ENCODE measurements at places on chromosomes 1 and 21.

DNA sequence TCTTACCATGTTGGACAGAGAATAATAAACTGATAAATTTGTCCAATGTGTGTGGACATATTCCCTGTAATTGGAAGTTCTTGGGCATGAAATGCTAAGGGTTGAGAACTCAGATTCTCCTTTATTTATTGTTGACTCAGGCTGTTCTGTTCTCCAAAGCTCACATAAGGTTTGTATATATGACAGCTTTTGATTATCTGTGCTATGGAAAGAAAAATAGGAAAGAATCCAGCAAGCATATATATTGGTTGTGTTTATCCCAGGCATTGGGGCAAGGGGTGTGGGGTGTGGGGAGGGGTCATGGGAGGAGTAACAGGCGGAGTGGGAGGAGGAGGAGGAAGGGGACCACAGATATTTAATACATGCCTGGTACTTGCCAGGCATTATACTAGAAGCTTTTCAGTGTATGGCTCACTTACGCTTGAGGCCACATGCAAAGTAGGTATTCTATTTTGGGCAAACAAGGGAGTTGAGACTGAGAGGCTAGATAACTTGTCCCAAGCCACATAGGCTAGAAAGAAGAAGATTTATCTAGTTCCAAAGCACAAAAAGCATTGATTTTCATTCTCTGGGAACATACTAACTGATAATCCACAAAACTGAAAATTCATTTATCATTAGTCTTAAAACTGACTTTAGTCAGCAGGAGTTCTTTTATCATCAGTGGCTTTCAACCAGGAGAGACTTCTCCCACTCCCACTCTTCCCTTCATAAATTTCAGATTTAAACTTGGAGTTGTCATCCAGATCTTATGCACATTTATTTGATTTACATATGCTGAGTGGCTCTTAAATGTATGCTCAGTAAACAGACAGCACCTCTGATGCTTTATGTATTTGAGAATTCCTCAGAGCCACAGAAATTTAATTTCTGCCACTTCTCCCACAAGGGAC lies 27.2 kb downstream of the NGF start:
- no peak for DNase-seq

DNA sequence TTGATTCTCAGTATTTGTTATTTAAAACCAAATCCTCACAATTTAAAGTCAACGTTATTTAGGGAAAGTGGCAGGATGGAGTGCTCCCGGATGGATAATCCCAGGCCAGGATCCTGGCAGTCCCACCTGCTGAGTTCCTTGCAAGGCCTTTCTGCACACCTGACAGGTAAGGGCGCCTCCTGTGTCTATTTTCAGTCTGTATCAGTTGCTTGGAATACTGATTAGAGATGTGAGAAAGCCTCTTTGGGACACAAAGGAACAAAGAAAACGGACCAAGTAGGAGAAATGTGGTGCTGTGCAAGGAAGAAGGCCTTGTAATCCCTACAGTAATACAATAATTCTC lies 12.2 kb downstream of the STYXL2 start:
- no peak for DNase-seq

DNA sequence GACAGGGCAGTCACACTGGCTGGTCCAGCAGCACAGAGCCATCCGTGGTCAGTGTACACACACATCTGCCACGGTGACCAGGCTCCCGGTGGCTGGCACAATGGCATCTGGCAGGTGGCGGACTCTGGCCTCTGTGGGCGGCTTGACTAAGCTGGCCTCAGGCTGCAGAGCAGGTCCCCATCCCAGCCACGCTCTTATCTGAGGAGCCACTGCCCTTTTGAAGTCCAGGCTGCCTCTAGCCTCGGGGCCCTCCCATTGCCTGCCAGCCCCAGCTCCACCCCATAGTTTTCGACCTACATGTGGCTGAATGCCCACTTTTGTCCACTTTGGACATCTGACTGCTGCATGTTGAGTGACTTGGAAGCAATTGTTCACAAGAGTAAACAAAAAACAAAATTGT lies 29.9 kb upstream of the EDN2 start:
- DNase-seq: no peak

DNA sequence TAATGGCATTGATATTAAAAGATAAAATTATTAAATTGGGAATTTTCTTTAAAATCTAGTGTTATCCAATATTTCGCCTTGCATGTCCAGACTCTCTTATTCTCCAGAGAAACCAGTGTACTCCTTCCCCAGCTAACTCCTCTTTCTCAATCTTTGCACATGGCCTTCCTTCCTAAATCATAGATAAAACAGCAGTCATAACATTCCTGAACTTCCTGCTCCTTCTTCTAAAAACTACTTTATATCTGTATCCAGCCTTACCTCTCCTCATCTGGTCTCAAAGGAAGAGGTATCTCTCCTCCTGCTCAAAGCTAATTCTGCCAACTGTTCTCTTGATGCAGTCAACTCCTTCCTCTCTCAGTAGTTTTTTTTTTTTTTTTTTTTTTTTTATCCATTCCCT lies 39.5 kb upstream of the NEK7 start:
- DNase-seq: no peak

DNA sequence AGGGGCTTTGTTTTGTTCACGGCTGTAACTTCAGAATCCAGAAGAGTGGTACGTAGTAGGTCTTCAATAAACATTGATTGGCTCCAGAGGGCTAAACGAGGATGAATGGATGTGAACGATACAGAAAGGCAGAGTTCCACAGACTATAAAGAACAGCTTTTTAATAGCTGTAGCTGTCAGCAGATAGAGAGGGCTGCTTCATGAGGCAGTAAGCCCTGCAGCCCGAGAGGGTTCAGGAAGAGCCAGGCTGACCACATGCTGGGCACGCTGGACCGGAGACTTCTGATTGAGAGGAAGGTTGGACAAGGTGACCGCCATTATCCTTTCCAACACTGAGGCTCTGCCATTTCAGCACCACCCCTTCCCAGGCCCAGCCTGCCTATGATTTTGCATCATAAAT lies 45.3 kb downstream of the KIRREL1 start:
- DNase-seq: no peak

DNA sequence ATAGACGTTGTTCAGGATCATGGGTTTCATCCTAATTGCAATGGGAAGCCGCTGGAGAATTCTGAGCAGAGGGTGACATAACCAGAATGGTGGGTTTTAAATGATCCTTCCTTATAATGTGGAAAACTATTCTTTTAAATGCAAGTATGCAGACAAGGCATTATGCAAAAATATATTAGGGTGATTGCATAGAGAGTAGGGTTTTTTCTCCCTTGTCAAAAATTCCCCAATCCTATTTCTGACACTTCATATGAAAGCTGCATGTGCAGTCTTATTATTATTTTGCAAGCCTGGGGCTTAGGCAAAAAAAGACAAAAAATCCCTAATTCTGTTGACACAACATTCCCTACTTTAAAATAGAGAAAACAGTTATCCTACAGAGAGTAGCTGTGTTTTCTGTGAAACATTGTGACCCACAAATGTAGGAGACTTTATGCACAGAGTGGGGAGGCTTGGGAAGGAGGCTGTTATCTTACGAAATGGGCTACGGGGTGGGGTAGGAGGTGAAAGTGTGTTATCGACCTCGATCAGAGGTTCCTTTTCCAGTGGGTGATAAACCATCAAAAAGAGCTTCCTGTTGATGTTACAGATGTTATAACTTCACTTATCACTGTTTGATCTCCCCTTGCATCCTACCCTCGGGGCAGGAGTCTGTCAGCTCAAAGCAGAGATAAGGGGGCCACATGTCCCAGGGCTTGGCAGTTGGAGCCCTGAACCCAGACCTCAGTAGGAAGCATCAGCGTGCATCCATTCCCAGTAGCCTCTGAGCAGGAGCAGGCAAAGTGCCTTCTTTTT lies 27.2 kb downstream of the RHEX start:
- no peak for DNase-seq

GRCh38 chr21:44933199-44933917 lies 6.5 kb upstream of the SLX9 start:
- no peak for DNase-seq

GRCh38 chr1:20102875-20103274 lies 16.5 kb downstream of the PLA2G2D start:
- no peak for DNase-seq

GRCh38 chr1:246782120-246782900 lies 58.1 kb downstream of the SCCPDH start:
- no peak for DNase-seq

DNA sequence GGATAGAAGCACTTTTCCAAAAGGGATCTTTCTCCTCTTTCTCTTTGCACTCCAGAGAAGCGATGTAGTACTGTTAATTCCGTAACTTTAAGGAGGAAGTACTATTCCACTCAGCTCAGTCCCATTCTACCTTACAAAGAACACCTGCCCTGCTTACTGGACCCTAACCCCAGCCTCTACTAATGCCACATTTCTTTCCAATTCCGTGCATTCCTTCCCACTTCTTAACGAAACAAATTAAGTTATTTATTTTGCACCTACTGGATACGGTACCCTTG lies 511 bp downstream of the NDC1 start:
- DNase-seq: no peak

- DNase-seq: no peak
Measured at GRCh38 chr1:192943522-192943921, 115.6 kb downstream of the UCHL5 start.

GRCh38 chr1:64687725-64688327 lies 57.0 kb upstream of the RAVER2 start:
- DNase-seq: no peak

DNA sequence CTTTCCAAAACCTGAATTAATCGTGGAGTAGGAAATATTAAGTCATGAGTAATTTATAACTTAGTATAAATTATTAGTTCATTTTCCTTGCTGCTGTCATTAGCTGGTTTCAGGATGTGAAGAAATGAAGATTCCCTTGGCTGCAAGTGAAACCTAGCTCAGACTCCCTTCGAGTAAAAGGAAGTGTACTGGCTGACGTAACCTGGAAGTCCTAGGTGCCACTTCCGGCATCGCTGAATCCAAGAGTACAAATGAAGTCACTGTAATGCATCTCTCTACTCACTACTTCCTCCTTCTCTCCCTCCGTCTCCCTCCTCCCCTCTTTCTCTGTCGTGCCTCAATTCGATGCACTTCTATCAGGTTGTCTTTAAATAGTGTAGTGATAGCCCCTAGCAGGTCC lies 28.8 kb downstream of the ZP4 start:
- no peak for DNase-seq

GRCh38 chr1:114130846-114131525 lies 22.7 kb downstream of the SYT6 start:
- DNase-seq: no peak

- no peak for DNase-seq
Measured at GRCh38 chr1:63807046-63807445, 33.2 kb downstream of the ROR1 start.
